Hepatocyte (in vitro differentiated cells): ENCODE measurements at places on chromosomes 5 and 9. TPM values are rescaled to one million over a fixed set of nuclear protein-coding genes. Genes with fewer than 3 reads are reported as not detected.

ARSI gene
- polyA plus RNA-seq, result 27.1 and 42.8 TPM in 2 replicates

SLC45A2 gene
- polyA plus RNA-seq, result 0.97 and 1.8 TPM in 2 replicates

IFNK gene
- polyA plus RNA-seq, result 0.36 TPM in 1 of 2 replicates, not detected in the other

F12 gene
- 46.6 and 49.8 TPM in 2 replicates for polyA plus RNA-seq

MARCOL gene
- polyA plus RNA-seq, result not detected in 2 replicates

SHC3 gene
- 1.4 and 1.5 TPM in 2 replicates for polyA plus RNA-seq

ISCA1 gene
- polyA plus RNA-seq, result 34.2 and 38.5 TPM in 2 replicates

SPINK4 gene
- polyA plus RNA-seq, result 2.2 TPM in 1 of 2 replicates, not detected in the other

NSMF gene
- 51.6 and 54.7 TPM in 2 replicates for polyA plus RNA-seq

PCDHB7 gene
- polyA plus RNA-seq, result 0.51 and 0.56 TPM in 2 replicates

PAX5 gene
- polyA plus RNA-seq, result not detected in 2 replicates

NEURL1B gene
- 0.65 and 1.00 TPM in 2 replicates for polyA plus RNA-seq

CDH10 gene
- polyA plus RNA-seq, result 3.2 and 3.9 TPM in 2 replicates

AGXT2 gene
- polyA plus RNA-seq, result 5.9 and 10.6 TPM in 2 replicates

FGF10 gene
- polyA plus RNA-seq, result 2.9 and 5.1 TPM in 2 replicates

CANX gene
- polyA plus RNA-seq, result 329 and 369 TPM in 2 replicates

PDGFRB gene
- polyA plus RNA-seq, result 55.2 and 62.9 TPM in 2 replicates
